ENCODE measurements at places on chromosomes 5 and 9.

DNA sequence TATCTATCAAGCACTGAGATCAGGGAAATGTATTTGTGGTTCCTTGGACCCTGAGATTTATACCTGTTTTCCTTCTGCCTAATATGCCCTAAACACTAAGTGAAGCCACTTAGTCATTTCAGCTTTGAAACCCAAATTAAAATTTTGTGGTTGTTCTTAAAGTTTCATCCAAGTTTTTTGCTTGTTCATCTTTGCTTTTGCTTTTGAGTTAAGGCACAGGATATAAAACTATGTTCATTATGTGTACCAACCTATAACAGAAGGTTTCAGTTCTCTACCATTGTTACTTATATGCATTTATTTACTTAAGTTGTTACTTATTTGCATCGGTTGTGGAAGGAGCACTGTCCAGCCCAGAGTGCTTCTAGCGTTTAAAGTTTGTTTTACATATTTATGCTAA lies 382.3 kb downstream of the PTPRD start:
- no peaks in the 10 kb centered on the region for H3K36me3 ChIP-seq
- DNase-seq: no peak
- no peaks in the 10 kb centered on the region for H3K4me1 ChIP-seq
- H3K4me3 ChIP-seq: no peak overlapping the region

DNA sequence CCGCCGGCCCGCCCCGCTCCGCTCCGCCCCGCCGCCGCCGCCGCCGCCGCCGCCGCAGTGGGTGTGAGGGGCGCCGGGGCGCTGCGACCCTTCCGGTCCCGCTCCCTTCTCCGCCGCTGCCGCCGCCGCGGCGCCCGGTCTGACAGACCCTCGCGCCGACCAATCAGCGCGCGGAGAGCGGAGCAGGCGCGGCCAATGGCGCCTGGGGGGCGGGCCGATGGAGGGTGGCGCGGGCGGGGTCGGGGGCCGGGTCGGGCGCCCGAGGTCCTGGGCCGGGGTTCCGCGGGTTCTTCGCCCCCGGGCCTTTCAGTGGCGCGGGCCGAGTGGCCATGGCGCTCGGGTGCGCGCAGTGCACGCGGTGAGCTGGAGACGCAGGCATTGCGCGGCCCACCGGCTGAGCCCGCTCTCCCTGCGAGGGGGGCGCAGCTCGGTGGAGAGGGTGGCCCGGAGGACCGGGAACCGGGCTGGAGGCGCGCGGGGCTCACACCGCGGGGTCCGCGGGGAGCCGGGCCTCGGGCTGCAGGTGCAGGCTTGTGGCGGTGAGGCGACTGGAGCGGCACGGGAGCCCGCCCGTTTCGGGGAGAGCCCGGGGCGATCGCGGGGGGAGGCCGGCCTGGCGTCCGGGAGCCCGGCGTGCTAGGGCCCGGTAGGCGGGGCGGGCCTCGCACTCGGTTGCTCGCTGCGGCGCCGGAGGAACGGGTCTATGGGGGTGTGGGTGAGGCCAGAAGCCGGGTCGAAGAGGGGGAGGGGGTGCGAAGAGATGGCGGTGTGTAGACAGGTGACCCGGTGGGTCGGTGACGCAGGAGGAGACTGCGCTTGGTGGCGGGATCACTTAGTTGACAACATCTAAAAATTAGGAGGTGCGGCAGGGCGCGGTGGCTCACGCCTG lies at the start of gene MAPK9:
TSS of gene MAPK9 (minus strand) at position 141 of the 889 bp plus-strand sequence. CDS start 11,522 bp downstream, outside the sequence.
- peaks cover 10% of the 10 kb centered on the region for H3K4me1 ChIP-seq
- H3K27ac ChIP-seq: peak within 1 kb of the TSS; percentile 55
- peak within 1 kb of the TSS; percentile 100 for H3K4me3 ChIP-seq
- peak; percentile 88 for DNase-seq

GRCh38 chr5:33701251-33701650 lies 190.5 kb downstream of the ADAMTS12 start:
- H3K27me3 ChIP-seq: no peaks in the 10 kb centered on the region
- DNase-seq: no peak
- no peak overlapping the region for H3K27ac ChIP-seq
- H3K4me1 ChIP-seq: no peaks in the 10 kb centered on the region

DNA sequence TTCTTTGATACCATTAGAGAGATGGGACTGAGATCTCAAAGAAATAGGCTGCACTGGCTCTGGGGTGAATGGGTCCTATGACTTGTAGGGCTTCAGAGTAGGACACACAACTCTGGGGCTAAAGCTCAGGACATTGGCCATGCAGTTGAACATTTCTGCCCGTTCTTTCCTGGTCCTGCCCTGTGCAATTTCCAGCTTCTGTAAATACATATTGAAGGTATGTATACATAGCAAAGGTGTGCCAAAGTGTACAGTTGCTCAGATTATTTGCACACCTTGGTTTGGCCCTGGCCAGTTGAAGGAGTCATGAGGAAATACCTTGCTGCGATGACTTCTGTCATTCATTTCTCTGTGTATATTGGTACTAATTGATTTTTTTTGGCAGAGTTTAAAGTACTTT lies 52.8 kb upstream of the TAF11L2 start:
- H3K4me1 ChIP-seq: no peaks in the 10 kb centered on the region
- no peak overlapping the region for H3K4me3 ChIP-seq
- no peaks in the 10 kb centered on the region for H3K27me3 ChIP-seq
- DNase-seq: no peak
- no peak overlapping the region for H3K27ac ChIP-seq

GRCh38 chr5:39226100-39226451 lies 6.7 kb upstream of the FYB1 start:
- no peaks in the 10 kb centered on the region for H3K27me3 ChIP-seq
- no peak overlapping the region for H3K27ac ChIP-seq
- no peaks in the 10 kb centered on the region for H3K36me3 ChIP-seq
- DNase-seq: no peak
